Heart left ventricle (tissue), 16 donors: ENCODE measurements at places on chromosomes 4 and X. TPM values are rescaled to one million over a fixed set of nuclear protein-coding genes. Genes with fewer than 3 reads are reported as not detected.

DNA sequence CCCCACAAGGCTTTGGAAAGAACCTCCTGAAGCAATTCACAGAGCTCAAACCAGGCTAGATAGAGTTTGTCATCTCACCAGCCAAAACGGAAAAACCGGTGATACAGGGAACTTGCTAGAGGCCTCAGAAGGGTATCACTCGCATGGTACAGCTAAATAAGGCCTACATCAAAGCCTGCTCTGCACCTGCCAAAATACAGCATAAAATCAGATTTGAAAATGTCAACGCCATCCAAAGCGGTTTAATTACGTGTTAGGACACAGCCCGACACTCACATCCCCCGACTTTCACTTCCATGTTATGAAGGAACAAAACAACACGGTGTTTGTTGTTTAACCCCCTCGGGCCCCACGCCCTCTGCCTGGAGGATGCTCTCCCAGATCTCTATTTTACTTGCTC, 65.0 kb downstream of the MAPK10 start:
- no peak for DNase-seq

FOXP3 gene
- not detected for total RNA-seq

DNA sequence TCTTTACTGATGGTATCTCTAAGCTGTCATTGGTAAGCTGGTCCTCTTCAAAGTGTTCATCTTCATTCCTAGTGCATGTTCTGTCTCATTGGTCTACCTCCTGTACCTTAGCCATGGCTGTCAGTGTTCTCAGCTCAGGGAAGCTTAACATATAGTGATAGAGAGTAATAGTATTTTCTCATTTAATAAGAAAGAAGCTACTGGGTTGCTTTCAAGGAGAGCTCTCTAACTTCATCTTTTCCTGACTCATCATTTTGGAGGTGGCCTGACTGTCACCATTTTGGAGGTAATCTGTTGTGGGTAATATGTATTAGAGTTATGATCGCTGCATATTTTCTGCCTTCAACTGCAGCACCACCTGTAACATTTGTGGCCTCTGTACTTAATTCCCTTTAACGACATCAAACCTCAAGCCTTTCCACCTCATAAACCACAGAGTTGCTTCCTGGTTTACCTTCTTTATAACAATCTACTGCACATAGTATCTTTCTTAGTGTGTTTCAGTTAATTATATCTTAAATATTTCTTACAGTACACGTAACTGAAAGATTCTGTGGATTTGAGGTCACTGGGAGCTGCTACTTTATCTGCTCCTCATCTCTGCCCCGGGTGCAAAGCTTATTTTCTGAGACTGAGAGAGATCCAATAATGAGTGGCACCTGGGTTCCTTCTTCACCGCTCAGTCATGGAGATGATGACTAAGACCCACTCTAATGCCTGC, 474.0 kb upstream of the TECRL start:
- no peak for DNase-seq

GRCh38 chr4:153931804-153932203, 142.9 kb upstream of the SFRP2 start:
- no peak for DNase-seq

SLC4A4 gene
- 19.1 TPM for total RNA-seq

DNA sequence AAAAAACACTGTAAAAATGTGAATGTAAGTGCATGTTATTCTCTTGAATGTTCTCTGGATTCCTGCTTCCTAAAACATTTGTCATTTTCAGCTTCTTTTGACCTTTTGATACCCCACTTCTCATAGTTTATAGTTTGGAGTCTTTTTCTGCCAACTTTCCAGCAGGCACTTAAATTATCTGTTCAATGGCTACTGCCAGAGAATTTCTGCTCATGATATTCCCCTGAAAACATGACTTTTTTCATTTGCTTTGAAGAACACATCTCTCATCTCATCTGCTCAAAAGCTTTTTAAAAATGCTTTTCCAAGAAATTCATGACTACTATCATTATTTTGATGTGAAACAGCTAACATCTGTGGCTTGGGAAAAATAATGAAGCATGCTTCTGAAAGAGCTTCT, 269.7 kb upstream of the PCDH7 start:
- no peak for DNase-seq

ERAS gene
- total RNA-seq: not detected

PRDM8 gene
- total RNA-seq: 1.5 TPM

DNA sequence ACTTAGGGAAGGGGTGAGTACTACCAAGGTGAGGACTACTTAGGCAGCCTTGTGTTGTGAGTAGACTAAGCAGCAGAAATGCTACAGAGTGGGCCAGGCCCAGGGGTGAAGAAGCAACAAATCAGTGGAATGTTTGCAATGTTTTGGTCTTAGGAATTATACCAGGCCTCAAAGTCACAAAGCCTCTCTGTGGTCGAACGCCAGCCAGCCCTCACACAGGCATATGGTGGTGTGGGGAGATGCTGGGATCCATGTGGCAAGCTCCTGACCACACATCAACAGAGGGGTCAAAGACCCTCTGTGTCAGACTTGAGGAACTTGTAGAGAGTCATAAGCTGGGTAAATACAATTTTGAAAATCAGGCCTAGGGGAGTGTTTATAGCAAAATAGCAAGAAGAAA, 153.8 kb upstream of the KLF3 start:
- DNase-seq: no peak

GRCh38 chr4:117084866-117085701, at the start of gene TRAM1L1:
Gene TRAM1L1 (minus strand): TSS chr4:117085576. CDS start chr4:117085393, 183 bp downstream.
- peak; percentile 76 for DNase-seq

PAK3 gene
- total RNA-seq: 0.30 TPM

- DNase-seq: no peak
These were observed 1950.9 kb downstream of the ARAP2 start for GRCh38 chr4:34293459-34293858.

DNA sequence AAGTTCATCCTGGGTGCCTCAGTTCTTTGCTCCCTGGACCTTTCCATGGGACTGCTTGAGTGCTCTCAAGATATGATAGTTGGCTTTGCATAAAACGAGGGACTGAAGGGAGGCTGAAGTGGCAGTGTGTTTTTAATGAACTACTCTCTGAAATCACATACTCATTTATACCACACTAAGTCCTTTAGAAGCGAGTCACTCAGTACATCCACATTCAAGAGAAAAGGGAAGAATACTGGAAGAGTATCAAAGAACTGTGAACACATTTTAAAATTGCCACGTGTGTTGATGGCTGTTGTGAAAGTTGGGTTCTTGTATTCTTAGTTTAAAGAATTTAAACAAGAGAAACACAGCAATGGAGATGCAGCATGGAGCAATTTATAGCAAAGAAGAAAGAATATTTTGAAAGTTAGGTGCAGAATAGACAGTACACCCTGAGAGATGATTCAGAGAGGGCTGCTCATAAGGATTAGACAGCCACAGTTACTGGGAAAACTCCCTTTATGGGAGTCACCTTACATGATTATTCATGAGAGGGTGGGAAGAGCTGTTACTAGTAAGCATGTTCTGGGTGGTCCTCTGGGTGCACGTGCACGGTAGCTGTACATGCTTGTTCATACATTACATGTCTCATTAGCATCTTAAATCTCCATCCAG, 380.7 kb downstream of the ADGRL3 start:
- DNase-seq: no peak

GRCh38 chrX:11341274-11342201, 48.3 kb downstream of the AMELX start:
- peak; percentile 75 for DNase-seq

DNA sequence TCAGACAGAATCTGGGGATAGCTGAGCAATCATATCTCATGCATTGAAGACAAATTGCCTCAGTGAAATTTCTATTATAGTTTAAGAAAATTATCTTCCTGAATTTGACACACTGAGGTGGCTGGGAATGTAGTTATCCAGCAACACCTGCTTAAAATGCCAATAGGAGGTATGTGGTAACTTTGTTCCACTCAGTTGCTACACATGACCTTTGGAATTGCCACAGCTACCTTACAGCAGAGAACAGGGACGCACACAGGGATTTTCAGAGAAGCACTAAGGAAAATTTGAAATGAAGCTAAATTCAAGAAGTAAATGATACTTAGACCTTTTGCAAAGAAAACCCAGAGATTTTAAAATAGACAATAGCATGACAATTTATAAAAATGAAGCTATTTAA, 264.6 kb downstream of the IL1RAPL1 start:
- no peak for DNase-seq

DNA sequence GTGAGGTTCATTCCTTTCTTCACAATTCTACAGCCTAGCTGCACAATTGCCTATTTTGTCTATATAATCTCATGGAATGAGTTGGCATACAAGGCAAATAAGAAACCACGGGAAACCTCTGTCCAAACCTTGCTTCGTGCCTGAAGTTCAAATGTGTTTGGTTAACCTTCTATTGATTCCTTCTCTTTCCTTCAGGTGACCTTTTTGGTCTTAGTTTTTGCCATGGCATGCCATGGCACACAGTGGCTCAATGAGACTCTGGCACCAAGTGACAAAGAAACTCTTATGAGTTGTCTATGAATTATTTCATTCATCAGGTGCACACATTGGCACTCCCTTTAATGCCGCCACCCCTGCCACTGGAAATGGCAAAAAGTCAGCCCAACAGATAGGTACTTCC, 101.8 kb downstream of the PPARGC1A start:
- no peak for DNase-seq

DNA sequence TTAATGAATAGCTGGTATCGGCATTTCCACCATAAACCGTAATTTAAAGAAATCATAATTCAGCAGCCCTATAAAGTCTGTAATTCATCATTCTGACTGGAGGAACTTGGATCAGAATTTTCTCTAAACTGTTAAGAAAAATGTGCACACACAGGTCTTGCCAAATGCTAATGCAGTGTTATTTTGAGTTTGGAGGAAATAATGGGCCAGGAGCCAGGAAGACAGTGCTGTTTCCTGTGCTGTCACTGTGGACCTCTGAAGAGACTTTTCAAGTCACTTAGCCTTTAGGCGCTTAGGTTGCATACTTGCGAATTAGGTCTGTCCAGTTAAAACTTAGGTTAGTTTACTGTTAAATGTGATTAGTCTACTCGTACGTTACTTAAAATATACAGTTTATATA, 137.5 kb upstream of the ANXA3 start:
- peak; percentile 15 for DNase-seq

FABP2 gene
- total RNA-seq: 2.9 TPM

GRCh38 chrX:46737462-46737861, 21.5 kb downstream of the SLC9A7 start:
- DNase-seq: no peak

- DNase-seq: peak; percentile 68
These were observed 6.3 kb downstream of the MXD4 start for GRCh38 chr4:2255501-2256155.

ANK2 gene
- 267 TPM for total RNA-seq

GRCh38 chr4:2045518-2045951, 13.6 kb upstream of the NAT8L start:
- DNase-seq: no peak

DNA sequence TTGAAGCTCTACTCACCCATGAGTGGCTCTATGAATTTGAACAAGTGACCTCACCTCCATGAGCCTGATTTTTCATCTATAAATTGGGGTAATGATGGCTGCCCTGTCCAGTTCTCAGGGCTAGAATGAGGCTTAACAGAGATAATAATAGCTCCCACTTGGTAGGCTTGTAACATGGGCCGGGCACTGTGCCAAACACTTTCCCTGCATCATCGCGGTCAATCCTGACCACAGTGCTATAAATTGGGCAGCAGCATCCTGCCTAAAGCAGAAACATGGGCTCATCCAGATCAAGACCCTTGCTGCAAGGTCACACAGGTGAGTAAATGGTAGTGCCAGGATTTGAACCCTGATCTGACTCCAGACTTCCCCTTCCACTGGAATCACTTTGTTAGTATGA, 12.8 kb downstream of the APLN start:
- no peak for DNase-seq

GRCh38 chr4:118206627-118207026, 146.2 kb downstream of the PRSS12 start:
- DNase-seq: no peak

ATP1B4 gene
- total RNA-seq: not detected

- DNase-seq: no peak
These were observed 344.1 kb downstream of the PCDH10 start for GRCh38 chr4:133493241-133493640.

NSUN7 gene
- total RNA-seq: 0.25 TPM

DNA sequence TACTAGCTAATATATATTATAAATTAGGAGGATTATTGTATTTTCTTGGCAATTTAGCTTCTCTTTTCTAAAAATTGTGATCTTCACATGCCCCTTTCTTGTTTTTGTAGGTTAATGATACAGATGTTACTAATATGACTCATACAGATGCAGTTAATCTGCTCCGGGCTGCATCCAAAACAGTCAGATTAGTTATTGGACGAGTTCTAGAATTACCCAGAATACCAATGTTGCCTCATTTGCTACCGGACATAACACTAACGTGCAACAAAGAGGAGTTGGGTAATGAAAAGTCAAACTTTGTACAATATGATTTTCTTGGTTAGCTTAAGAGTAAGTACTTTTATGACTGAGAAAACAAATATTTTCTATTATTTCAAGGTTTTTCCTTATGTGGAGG, 74.1 kb downstream of the SLC10A6 start:
- DNase-seq: no peak

TSPAN6 gene
- total RNA-seq: 4.9 TPM

DSPP gene
- total RNA-seq: not detected

GRCh38 chr4:138828926-138829325, 186.7 kb upstream of the NOCT start:
- no peak for DNase-seq

GRCh38 chrX:120781403-120781802, 94.3 kb downstream of the CT47B1 start:
- DNase-seq: no peak

DNA sequence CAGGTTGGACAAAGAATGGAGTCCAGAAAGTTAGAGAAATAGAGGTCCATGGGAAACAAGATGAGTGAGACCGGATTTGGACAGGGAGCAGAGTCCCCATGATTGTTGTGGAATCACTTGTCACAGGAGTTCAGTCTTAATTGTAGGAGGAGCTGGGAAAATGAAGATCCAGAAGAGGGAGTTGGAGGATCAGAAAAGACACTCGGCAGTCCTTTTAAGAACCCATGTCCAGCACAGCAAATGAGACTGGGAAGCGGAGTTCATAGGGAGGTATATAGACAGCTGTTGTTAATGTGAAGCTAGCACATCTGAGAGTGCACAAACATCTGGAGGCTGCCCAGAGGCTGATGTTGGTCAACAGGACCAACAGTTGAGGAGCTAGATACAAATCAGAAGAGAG, 111.4 kb upstream of the RXFP1 start:
- no peak for DNase-seq

DNA sequence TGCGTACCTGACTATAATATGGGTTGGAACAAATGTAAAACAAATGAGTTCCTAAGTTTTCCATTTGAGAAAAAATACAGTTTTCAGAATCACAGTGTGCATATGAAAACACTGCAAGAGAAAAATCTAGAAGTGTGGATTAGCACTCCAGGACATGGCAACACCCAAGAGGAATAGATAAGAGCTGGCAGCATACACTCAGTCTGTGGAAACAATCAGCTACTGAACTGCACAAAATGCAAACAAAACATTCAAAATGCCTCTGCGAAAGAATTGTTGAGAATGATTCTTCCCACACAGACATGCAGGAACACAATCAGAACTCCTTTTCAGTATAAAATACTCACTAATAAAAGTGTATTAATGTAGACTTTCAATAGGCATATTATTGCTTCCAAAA, 39.9 kb downstream of the ATP8A1 start:
- no peak for DNase-seq

PABPC1L2A gene
- not detected for total RNA-seq
